ENCODE measurements at places on chromosomes 16 and 17.

- no peak for DNase-seq
Measured at GRCh38 chr17:728911-729310, 3.5 kb upstream of the TLCD3A start.

GRCh38 chr17:79133214-79133613 lies 58.6 kb downstream of the ENGASE start:
- no peak for DNase-seq

GRCh38 chr16:15510992-15511391 lies 76.6 kb downstream of the BMERB1 start:
- DNase-seq: no peak

- no peak for DNase-seq
Measured at GRCh38 chr17:6257336-6257735, 177.6 kb downstream of the AIPL1 start.

DNA sequence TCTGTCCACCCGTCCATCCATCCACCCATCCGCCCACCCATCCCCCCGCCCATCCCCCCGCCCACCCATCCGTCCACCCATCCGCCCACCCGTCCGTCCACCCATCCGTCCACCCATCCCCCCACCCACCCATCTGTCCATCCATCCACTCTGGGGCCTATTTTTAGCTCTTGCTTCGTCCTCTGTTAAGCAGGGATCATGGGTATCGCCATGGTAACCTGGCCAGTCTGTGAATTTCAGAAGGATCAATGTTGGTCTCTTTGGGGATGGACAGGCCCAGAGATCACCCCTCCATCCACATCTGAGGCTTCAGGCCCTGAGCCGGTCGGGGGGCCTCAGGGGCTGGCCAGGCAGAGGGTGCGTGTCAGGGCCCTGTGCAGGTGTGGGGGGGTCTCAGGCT lies 15.2 kb upstream of the DPEP1 start:
- no peak for DNase-seq

DNA sequence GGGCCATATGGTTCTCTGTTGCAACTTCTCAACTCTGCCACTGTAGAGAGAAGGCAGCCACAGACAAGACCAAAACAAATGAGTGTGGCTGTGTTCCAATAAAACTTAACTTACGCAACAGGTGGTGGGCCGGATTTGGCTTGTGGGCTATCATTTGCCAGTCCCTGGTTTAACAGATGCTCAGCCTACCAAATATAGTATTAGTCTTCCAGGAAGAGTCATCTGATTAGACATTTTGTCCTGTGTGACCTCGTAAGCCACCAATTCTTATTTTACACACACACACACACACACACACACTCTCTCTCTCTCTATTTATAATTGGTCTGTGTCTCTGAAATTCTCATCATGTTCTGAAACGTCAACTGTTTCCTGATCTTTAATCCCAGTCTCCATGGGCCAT lies 245.9 kb downstream of the XYLT1 start:
- peak; percentile 34 for DNase-seq

- DNase-seq: no peak
Measured at GRCh38 chr16:8375232-8375587, 215.1 kb downstream of the TMEM114 start.

DNA sequence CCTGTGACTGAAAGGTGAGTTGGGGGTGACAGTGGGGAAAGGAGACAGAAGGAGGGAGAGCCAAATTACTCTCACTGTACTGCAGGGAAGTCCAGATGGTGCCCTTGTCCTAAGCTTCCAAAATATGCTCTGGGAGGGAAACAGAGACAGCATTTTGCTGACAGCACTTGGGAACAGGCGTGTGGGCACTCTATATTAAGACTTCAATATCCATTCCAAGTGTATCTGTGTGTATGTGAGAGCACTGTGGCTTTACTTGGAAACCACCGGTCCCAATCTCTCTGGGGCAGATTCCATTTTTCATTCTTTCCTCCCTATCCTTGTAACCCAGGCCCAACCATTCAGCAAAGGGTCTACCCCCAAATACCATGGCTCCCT lies 407.3 kb downstream of the UTP18 start:
- no peak for DNase-seq

DNA sequence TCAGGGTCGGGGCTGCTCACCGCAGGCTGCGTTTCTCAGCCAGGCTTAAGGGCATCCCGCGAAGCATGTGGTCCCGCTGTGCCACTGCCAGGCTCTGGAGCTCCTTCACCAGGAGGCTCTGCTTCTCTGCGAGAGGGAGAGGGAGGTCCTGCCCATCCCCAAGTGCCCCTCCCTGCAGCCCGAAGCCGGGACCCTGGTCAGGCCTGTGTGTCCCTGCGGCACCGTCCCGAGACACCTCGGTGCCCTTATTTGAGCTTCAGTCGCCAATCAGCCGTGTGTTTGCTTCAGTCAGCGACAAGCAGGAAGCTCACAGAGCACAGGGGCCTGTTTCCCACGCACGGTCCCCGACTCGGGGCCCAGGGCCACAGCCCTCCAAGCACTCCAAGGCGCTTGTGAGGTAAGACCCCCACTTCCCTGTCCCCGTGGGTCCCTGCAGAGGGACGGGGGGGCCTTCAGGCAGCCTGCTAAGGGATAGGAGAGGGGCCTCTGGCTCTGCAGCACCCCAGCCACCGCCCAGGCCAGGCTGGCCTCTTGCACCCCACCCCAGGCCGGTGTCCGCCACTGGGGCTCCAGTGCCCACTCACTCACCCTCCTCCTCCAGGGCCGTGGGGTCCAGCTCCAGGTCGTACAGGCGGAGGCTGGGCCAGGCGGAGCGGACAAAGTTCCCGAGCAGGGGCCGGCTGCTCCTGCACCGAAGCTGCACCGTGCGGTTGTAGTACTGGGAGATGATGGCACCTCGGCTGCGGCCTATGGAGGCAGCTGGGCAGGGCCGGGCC lies 3.2 kb downstream of the TMC6 start:
- DNase-seq: no peak

- DNase-seq: no peak
Measured at GRCh38 chr17:8480011-8480976, 44.6 kb downstream of the NDEL1 start.

DNA sequence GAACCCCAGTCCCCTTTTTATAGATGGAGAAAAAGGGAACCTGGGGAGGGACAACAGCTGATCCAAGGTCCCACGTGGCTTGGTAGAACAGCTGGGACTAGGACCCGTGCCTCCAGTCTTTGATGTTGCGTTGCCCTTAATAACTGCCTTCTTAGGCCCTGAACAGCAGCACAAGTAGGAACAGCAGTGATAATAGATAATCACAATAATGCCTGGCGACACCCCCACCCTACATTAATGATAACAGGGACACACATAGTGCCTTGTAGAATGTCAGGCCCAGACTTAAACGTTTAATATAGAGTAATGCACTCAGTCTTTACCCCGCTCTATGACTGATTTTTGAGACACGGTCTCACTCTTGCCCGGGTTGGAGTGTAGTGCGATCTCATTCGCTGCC lies 96.4 kb downstream of the ABCC6 start:
- DNase-seq: no peak

GRCh38 chr16:23944381-23944780 lies 108.6 kb downstream of the PRKCB start:
- no peak for DNase-seq

DNA sequence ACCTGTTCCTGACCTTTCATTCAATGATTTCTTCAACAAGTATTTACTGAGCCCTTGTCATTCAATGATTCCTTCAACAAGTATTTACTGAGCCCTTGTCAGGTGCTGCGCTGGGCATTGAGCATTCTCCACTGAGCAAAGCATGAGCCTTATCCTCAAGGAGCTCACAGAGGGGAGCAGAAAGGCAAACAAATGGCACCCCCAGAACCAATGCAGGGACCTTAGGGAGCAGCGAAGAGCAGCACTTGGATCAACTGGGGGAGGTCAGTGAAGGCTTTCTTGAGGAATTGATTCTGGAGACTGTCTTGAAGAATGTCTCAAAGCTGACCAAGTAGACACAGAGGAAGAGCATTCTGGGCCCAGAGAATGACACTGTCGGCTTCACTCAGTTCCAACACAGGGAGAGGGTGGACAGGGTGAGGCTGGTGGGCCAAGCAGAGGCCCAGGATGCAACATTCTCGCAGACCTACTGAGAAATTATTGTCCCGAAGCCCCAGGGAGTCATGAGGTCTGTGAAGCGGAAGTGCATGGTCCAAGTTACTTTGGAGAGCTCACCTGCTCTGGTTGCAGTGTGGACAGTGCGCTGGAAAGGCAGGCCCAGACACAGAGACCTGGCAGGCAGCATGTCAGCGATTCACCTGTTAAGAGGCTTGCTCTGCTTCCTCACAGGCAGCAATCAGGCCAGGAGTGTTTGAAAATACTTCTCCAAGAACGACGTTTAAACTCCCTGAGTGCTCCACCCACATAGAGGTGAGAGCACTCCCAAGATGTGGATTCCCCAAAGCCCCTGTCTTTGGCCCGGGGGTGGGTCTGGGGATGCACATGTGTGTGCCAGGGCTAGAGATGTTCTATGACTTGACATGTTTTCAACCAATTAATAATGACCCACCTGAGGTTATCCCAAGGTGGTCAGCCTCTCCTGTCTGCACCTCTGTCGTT lies 3.2 kb upstream of the MPO start:
- no peak for DNase-seq

GRCh38 chr17:17073581-17074403 lies 31.5 kb downstream of the MPRIP start:
- DNase-seq: no peak

DNA sequence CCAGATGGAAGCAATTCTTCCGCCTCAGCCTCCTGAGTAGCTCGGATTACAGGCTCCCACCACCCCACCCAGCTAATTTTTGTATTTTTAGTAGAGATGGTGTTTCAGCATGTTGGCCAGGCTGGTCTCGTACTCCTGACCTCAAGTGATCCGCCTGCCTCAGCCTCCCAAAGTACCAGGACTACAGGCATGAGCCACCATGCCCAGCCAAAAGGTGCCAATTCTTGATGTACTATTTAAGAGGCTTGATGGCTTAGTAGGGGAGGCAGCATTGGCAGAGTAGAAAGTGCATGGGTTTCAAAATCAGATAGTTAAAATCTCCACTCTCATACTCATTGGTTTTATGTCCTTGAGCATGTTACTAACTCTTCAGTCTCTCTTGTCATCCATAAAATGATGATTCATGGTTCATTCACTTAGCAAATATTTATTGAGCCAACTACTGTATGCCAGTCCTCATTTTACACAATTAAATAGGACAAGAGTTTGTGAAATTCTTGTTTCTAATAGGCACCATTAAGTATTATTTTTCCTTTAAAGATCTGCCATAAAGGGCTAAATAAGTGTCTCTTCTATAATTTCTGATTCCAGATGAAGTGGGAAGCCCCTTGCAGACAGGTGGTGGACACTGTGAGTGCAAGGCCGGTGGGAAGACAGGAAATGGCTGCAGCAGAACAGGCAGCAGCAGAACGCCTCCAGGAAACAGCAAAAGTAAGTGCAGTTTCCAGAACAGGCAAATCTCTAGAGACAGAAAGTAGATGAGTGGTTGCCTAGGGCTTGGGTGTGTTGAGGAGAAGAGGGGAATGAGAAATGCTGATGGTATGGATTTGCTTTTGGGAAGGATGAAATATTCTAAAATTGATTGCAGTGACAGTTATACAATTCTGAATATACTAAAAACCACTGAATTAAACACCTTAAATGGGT lies 8.2 kb upstream of the RPL27 start:
- no peak for DNase-seq

DNA sequence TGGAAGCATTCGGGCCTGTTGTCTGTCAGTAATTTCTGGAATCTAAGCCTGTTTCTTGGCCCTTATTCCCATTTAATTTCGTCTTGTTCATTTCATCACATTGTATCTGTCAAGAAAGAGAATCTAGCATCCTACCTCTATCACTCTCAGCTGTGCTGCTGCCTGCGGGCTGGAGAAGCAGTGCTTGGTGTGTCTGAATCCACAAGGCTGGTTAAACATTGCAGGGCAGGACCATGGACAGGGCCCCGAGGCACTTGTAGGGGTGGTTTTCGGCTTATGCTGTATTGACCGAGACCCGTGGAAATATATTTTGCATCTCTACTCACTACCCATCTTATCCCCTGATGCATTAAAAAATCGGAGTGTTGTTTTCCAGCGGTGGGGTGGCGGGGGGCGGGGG lies 3.1 kb downstream of the RAB11FIP4 start:
- DNase-seq: peak; percentile 63

Data from forelimb muscle (tissue), 1 donor.